ENCODE measurements at places on chromosomes 3 and 15.

- no peak for DNase-seq
These were observed 255.6 kb downstream of the MAGI1 start for GRCh38 chr3:65783117-65783516.

GRCh38 chr3:148202386-148202785 is 495.3 kb upstream of the AGTR1 start:
- no peak for DNase-seq

DNA sequence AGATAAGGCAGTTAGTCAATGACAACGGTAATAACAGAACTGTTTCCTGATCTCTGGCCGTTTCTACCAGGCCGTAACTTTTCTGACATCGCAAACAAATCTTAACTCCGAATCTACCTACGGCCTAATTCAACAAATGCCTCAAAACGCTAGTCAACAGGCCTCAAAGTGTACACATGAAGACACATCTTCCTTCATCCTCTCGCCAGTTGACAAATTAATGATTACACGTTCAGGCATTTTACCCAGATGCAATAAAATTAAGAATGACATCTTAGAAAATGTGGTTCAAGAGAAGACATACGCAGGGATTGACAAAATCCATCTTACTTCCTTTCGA is 1.5 kb downstream of the SFMBT1 start:
- DNase-seq = peak; percentile 25

DNA sequence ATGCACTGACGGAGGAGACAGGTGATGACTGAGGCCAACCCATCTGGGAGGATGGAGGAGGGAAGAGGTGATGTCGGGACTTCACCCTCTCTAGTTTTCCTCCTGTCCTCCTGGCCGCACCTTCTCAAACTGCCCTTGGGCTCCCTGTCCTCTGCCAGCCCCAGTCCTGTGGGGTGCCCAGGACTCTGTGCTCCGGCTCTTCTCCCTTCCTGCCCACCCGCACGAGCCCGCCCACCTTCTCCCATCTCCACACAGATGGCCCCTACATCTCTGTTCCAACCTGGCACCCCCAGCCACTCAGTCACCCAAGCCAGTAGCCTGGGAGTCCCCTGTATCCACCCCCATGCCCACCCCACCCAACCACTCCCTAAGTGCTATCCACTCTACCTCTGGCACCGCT is 206.7 kb upstream of the LINGO1 start:
- no peak for DNase-seq

GRCh38 chr3:70914862-70915261 is 602.4 kb upstream of the MDFIC2 start:
- DNase-seq = no peak

DNA sequence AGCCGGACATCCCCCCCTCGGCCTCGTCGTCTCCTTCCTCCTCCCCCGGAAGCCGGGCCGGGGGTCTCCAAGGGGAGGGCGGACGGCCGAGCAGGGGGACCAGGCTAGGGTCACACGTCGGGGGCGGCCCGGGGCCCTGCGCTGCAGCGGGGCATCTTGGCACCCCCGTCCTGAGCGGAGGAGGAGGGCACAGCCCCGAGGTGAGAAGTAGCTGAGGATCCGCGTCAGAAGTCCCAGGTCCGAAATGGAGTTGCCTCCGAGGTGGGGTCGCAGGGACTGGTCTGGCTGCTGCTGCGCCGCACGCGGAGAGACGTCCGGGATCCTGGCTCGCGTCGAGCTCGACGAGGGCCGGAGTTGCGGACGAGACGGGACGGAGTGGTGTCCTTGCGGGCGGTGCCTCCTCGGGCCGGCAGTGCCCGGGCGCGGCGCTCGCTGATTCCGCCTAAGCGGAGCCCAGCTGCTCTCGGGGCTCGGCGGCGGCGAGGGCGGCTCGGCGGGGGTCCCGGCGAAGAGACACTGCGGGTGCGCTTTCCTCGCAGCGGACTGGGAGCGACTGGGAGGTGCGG is at the start of gene ADCY5:
Gene ADCY5, minus strand, starts transcription at position 555 of the 566 bp plus-strand sequence. Its CDS starts 545 bp downstream, at position 10.
- peak; percentile 61 for DNase-seq

DNA sequence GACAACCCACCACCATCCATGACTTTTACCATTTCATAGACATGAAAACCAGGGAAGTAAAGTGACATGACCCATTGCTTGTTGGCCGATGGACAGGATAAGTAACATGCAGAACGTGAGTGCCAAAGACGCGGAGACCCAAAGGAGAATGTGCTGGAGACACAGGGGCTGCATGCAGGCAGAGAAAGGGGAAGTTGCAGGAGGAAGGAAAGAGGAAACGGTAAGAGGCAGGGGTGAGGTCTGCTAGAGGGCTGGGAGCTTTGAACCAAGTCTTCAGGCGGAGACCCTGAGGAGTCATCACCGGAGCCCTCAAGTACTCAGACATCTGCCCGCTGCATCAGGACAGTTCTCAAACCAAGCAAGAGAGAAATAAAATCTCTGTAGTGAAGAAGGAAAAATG is 34.9 kb downstream of the MAGEF1 start:
- DNase-seq = no peak

DNA sequence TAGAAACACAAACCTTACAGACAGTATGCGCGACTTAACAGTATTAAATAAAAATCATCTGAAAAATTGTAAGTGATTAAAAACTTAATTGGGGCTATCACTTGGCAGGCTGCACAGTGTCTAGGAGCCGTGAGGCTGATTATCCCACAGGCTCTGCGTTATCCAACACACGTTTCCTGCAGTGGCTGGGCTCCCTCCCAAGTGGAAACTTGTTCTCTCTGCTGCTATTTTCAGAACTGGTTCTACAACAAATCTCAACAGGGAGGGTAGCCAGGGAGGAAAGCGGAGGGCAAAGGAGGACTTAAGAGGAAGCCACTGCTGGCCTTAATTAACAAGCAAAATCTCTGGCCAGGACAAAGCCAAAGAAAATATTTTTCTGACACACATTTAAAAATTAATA is 555.2 kb downstream of the MAGI1 start:
- peak; percentile 22 for DNase-seq

DNA sequence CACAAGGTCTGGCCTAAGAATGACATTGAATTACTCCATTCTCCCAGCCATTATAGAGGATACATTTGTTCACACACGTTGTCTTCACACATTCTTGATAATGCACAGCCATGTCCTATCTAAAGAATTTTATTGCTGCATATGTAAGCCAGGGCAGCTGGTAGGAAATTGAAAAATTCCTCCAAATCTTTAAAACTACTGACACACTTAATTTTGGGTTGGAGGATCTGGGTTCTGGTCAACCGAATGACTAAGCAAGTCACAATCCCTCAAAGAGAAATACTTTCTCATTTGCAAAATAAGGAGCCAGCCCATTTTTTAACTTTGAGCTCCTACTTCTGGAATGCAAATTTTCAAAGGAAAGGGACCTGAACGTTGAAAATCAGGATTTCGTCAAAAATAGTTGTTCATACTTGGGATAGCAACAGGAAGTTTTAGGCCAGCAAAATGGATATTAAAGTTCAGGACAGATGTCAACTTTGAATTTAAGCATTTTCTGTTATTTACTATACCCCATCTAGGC is 638.3 kb downstream of the NTRK3 start:
- no peak for DNase-seq

DNA sequence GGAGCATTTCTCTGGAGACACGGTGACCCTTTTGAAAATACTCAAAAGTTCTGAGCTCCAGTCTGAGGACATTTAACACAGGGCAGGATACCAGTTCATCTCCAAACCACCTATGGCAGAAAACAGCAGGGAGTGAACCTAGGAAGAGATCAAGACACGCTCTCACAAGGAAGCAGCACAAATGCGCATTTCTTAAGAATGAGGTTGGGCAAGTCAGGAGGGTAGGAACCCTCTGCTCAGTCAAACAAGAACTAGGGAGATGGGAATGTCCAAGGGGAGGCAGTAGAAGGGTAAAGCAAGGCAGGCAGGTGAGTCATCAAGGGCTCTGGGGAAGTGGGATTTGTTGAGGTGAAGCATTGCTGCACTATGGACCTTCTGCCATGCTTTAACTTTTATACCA is 60.3 kb upstream of the PSMD6 start:
- no peak for DNase-seq

GRCh38 chr15:59541750-59542149 is 69.8 kb upstream of the GCNT3 start:
- no peak for DNase-seq

GRCh38 chr3:112136959-112137693 is 4.1 kb upstream of the GCSAM start:
- peak; percentile 71 for DNase-seq

GRCh38 chr15:65231306-65231705 is 20.0 kb upstream of the CILP start:
- DNase-seq = no peak

DNA sequence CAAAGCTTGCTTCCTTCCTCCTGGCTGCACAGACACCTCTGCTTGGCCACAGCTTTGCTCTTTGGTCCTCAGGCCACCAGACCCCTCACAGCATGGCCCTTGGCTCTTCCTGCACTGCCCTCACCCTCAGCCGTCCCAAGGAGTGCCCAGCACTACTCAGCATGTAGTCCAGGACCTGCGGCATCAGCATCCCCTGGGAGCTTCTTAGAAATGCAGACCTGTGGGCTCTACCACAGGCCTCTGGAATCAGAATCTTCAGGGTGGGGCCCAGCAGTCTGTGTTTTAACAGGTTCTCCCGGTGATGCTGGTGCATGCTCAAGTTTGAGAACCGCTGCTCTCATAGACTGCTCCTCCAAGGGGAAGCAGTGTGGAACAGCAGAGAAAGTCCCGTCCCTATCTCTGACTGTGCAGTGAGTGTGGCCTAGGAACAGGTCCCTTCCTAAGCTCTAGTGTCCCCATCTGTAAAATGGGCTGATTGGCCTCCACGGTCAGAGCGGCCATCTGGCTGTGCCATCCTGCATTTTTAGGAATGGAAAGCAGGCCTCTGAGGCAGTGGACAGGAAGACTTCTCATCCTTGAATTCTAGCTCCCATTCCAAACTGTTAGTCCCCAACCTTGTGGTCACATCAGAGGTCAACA is 36.6 kb downstream of the GOLGA6A start:
- no peak for DNase-seq

GRCh38 chr3:60743631-60744164 is 507.6 kb downstream of the FHIT start:
- DNase-seq = peak; percentile 30

DNA sequence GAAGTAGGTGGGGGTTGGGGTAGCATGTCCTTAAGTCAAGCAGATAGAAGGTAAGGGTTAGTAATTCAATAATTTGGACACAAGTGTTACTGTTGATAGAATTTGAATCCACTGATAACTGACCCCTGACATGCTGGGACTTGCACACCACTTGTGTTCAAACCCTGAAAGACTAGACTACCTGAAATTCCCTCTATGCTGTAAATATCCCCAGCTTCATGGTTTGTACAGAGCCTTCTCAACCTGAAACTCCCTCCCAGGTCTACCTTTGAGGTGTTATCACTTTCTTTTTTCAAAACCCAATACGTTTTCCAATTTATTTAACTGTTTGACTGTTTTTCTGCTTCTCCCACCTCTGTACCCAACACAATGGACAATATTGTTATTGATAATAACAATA is 459.6 kb downstream of the NLGN1 start:
- DNase-seq = no peak

DNA sequence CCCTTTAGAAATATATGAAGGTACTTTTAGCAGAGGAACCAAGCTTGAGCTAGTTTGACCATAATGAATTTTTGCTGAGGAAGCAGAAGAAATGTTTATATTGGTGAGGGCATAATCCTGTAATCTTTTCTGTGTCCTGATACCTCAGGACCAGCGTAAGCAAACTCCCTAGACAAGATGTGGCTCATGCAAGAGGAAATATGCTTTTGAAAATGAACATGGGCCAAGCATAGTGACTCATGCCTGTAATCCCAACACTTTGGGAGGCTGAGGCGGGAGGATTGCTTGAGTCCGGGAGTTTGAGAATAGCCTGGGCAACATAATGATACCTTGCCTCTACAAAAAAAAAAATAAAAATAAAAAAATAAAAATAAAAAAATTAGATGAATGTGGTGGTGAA is 78.5 kb downstream of the PPARG start:
- DNase-seq = no peak

GRCh38 chr3:23760325-23760724 is 45.4 kb upstream of the UBE2E1 start:
- peak; percentile 22 for DNase-seq

GRCh38 chr15:25175033-25175788 is 220.4 kb downstream of the SNRPN start:
- no peak for DNase-seq

GRCh38 chr3:140292684-140293083 is 357.7 kb downstream of the CLSTN2 start:
- DNase-seq = no peak

DNA sequence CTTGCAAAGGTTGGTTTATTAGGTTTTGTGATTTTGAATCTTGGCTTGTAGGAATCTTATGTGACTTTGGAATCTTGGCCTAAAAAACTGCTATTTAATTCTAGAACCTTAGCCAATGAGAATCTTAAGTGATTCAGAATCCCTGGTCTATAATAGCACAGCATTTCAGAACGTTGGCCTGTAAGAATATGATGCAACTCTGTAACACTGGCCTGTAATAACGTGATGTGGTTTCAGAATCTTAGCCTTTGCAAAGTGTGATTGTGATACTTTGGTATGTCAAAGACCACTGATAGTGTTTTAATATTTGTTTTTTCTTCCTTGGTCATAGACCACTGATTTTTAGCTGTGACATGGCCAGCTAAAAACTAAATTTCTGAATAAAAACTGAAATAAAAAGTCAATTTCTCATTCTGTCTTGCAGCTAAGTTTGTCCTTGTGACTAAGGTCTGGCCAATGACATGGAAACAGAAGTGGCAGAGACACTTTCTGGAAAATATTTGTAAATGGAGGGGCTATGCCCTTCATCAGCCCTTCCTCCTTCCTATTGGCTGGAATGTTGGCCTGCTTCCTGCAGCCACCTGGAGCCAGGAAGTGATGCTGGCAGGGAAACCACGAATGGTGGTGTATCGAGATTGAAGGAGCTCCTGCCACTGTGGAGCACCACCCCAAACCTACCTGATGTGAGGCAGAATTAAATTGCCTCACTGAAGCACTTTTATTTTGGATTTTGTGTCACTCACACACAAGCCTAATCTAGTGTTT is 42.3 kb upstream of the CORO2B start:
- DNase-seq = no peak

GRCh38 chr3:12158387-12159226 is at the start of gene TIMP4:
TIMP4 (minus strand) TSS chr3:12158912; CDS start chr3:12158840, 72 bp downstream.
- DNase-seq = no peak

- peak; percentile 63 for DNase-seq
These were observed 66.7 kb downstream of the SLC6A1 start for GRCh38 chr3:11059090-11059798.
